ENCODE measurements at places on chromosomes 3 and 15. TPM values are rescaled to one million over a fixed set of nuclear protein-coding genes. Genes with fewer than 3 reads are reported as not detected.

DNA sequence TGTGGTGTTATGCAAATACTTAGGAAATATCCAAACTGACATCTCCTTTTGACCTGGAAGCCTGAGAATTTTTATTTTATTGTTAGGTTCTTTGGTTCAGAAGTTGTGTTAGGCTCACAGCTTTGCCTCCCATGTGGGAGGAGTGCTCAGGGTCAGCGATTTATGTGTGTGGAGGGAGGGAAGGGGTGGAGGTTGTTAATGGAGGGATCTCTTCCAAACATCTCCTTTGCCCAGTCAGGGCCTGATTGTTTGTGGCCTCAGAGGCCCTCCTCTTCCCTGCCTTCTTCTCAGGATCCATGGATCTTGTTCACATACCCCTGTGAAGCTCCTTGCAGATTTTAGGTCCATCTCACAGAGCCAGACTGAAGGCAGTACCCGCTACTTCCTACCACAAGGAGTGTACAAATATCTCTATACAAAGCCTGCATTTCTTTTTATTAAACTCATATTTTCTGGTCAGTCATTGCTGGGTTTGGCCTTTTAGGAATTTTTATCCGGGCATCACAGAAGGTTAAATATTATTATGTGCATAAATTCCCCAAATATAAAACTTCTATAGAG is 40.3 kb downstream of the BBX start:
- DNase-seq, result no peak

DNA sequence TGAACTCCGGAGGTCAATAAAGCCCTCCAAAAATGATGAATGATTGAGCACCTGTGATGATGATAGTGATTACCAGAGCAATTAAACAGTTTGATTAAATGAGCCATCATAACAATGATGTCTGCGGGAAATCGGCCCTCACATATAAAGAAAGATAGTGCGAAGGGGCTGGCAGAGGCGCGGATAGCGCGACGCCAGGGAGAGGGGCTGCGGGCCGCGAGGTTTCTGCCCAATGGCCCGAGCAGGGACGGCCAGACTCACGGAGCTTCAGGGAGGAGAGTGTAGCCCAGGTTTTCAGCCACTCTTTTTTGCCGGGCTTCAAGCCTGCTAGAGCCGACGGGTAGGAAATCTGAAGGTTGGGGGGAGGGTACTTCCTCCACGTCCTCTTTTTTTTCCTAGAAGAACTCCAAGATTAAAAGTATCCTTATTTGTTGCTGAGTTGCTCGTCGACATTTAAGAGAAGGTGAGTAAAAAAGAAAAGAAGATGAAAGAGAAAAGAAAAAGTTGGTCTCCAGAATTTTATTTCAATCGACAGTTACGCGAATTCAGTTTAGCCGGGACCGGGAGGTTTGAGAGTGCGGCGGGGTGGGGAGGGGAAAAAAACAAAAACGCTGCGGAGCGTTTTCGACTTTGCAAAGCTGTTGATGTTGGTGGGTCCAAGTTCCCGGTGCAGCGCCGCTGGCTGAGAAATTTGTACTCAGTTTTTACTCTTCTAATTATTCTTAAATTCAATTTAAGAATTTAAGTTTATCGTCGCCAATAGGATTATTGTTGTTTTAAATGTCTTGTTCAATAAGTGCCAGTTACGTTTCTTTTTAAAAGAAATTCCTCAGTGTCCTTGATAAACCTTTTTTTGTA is 2.2 kb upstream of the MEIS2 start:
- DNase-seq, result peak; percentile 55

DNA sequence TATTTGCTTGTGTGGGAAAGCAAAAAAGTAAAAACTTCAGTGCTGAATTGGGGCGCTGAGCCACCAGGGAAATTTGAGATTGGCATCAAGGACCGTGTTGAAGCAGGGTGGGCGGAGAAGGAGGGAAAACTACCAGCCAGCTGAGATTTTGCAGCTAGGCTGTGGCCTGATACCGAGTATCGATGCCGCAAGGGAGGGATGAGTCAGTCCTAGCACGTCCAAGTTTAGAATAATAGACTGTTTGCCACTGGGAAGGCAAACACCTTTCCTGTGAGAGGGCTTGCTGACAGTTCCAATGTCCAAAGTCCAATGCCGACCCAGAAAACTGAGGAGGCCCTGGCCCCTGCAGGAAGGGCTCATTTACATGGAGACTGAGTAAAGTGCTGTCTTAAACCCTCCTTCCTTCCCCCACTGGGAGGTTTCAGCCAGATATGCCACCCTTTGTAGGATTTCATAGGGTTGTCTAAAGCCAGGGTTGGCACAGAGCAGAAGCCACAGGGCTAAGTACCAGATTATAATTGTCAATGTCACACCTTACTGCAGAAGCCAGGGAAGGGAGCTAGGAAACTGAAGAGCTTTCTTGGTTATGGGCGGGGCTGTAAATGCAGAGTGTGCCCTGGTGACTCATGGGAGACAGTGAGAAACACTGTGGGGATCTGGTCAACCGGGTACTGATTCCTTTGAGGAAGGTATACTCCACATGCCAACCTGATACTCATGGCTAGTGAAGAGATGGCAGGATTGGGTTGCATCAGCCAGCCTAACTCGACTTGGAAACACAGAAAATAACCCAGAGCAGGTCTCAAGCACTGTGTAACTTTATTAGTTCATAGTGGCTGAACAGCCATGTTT is 28.4 kb upstream of the PIK3CB start:
- peak; percentile 85 for DNase-seq

- no peak for DNase-seq
These were observed 53.2 kb downstream of the TM4SF4 start for GRCh38 chr3:149527531-149528339.

- DNase-seq, result peak; percentile 21
These were observed 8.8 kb downstream of the GPR87 start for GRCh38 chr3:151307583-151308488.

GRCh38 chr3:182962166-182962565 is 18.2 kb downstream of the DCUN1D1 start:
- DNase-seq, result no peak

DNA sequence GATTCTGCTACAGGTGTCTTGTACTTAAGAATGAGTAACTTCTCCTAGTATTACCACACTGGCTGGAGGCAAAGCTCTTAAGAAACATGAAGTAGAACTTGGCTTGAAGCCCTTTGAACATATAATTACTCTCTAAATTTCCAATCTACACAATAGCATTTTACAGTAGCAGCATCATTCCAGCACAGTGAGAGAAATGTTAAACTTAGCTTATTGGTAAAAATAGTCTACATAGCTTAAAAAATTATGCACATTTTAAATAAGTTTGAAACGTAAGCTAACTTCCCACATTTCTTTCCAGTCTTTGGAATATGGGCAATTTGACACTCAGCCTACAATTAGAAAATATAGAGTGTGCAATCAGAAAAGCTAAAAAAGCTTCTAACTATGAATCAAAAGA is 32.8 kb upstream of the TOP2B start:
- no peak for DNase-seq

DNA sequence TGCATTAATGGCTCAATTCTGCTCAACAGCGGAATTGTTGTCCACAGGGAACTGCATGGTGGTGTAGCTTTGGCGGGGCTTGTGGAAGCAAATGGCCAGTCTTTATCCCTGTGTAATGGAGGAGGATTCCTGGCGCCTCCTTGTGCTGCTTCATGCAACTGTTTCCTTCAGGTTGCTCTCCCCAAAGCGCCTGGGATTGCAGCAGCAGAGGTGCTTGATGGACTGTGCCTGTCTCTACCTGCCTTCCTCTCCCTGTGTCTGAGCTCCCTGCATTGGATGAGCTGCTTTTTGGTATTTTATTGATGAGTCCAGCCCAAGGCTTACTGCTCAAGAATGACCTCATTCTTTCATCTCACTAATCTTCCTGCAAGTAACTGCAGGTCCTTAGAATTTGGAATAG is 72.9 kb upstream of the NDN start:
- peak; percentile 20 for DNase-seq

DNA sequence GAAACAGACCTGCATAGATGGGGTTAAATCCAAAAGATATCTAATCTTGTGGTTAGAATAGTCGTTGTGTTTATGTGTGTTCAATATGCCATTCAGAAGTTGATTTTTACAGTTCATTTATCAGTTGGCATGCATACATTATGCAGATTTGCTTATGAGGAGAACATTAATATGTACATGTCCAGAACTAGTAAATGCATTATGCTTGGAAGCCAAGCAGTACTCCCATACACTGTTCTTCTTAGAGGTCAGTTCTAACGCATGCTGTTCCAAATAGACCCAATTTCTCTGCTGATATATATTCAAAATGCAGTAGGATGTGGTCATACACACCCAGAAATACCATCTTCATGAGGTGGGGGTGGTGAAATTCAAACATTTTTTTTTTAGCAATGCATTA is 956 bp downstream of the FGF12 start:
- no peak for DNase-seq

GRCh38 chr15:70375586-70375985 is 277.9 kb upstream of the TLE3 start:
- no peak for DNase-seq

GRCh38 chr3:16101295-16102186 is 72.9 kb upstream of the GALNT15 start:
- DNase-seq, result peak; percentile 51

GRCh38 chr3:152316318-152316717 is 47.6 kb downstream of the MBNL1 start:
- DNase-seq, result no peak

GRCh38 chr3:127373441-127374085 is 85.7 kb upstream of the PRR20G start:
- DNase-seq, result no peak

- DNase-seq, result no peak
These were observed 740.9 kb upstream of the LMCD1 start for GRCh38 chr3:7760718-7761117.

- no peak for DNase-seq
These were observed 42.4 kb upstream of the LARS2 start for GRCh38 chr3:45345846-45346580.

DNA sequence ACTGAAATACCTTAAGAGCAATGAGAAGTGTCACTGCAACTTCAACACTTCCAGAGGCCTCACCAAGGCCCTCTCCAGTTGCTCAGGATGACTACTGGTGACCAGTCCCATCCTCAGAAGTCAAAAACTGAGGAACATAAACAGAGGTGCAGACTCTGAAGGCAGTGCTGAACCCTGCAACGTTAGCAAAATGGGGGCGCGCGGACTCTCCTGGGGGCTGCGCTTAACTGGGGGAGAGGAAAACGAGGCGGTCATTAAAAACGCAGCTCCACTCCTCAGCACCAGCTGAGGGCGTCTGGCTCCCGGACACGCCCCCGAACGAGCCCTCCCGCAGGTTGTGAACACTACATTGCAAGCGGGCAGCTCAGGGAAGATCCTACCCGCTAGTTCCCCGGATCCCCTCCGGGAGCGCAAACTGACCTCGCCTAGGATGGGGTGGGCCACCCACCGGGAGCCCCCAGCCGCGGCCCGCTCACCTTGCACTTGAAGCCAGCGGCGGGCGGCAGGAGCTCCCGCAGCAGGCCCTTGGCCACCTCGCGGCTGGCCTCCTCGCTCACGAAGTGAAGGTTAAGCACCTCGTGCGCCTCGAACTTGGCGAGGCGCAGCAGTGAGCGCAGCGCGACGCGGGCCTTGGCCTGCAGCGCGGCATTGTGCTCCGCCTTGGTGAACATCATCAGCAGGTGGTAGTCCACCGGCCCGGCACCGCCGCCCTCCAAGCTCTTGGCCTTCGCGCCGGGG is 711 bp downstream of the XXYLT1 start:
- DNase-seq, result peak; percentile 64

DNA sequence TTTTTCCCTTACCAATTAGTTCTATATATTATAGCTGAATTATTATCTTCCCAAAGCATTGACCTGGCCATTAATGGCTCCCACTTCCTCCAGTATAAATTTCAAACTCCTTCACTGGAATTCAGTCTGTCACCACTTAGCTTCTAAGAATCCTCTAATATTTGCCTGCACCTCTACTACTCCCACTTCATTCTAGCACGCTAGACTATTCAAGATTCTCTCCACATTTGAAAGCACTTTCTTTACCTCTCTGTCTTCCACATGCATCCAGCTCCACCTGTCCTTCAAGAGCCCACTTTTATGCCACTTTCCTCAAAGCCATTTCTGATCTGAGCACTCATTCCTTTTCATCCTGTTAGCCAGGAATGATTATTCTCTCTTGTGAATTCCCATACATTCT is 15.0 kb downstream of the SENP8 start:
- DNase-seq, result no peak

GRCh38 chr3:81741216-81741615 is 20.2 kb downstream of the GBE1 start:
- DNase-seq, result no peak

GRCh38 chr15:83871808-83872559 is 218.1 kb downstream of the ADAMTSL3 start:
- DNase-seq, result peak; percentile 33

DNA sequence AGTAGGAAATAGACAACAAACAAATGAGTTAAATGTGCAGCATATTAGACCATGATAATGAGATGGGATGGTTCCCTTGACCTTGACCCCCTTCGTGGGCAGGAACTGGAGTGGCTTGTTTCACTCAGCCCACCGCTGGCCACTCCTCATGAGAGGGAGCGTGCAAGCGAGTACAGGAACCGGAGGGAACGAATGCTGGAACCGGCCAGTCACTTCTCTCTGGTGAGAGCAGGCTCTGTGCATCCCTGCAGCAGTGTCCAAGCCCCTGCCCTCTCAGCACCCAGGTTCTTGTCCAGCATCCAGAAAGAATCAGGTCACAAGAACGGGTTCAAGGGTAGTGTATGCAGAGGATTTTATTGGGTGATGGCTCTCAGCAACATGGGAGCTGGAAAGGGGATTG is 17.2 kb upstream of the IREB2 start:
- DNase-seq, result no peak

DNA sequence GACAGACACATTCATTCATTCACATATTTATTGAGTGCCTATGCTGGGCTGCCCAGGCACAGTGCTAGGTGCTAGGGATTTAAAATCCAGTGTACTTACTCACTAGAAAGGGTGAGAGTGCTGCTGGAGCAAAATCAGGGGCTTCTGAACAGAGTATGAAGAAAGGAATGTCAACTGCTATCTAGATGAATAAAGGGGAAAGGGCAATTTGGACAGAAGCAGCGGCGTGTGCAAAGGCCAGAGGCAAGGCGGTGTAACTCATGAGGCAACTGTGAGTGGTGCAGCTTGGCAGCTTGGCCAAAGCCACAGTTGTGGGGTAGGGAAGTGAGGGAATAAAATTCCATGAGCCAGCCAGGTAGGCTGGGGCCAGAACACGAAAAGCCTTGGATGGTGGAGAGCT is 76.7 kb downstream of the RAD18 start:
- DNase-seq, result no peak

GRCh38 chr3:40719660-40720287 is 195.0 kb downstream of the ZNF621 start:
- peak; percentile 35 for DNase-seq

PGBD4 gene
- 1.4 TPM for total RNA-seq

TGFBR2 gene
- 6.8 TPM for total RNA-seq

SLC12A8 gene
- total RNA-seq, result 2.0 TPM

RHOV gene
- 0.23 TPM for total RNA-seq

ALDH1A2 gene
- not detected for total RNA-seq

IQCF5 gene
- total RNA-seq, result not detected

SYNPR gene
- not detected for total RNA-seq

CNTN4 gene
- total RNA-seq, result 0.42 TPM

KBTBD12 gene
- not detected for total RNA-seq

SLC51A gene
- not detected for total RNA-seq

All from Daoy (cell line).